ENCODE measurements at places on chromosomes 3 and 15. TPM values are rescaled to one million over a fixed set of nuclear protein-coding genes. Genes with fewer than 3 reads are reported as not detected.

The IMPG2 gene
- total RNA-seq, result 0.32 TPM

The ATP13A5 gene
- not detected for total RNA-seq

The ZIC4 gene
- not detected for total RNA-seq

The CMTM8 gene
- not detected for total RNA-seq

The CKMT1B gene
- not detected for total RNA-seq

The GOLGA8Q gene
- 0.43 TPM for total RNA-seq

The GOLGA6L4 gene
- total RNA-seq, result 1.3 TPM

The ACAD9 gene
- 41.6 TPM for total RNA-seq
